ENCODE measurements at places on chromosomes 1 and 21.

GRCh38 chr1:61680500-61680899 is 44.4 kb downstream of the TM2D1 start:
- DNase-seq: no peak

GRCh38 chr1:162070094-162070748 is 730 bp downstream of the NOS1AP start:
- DNase-seq: peak; percentile 47

GRCh38 chr1:210571356-210572284 is 242.9 kb downstream of the HHAT start:
- DNase-seq: no peak

GRCh38 chr1:48228156-48228555 is 5.6 kb downstream of the SLC5A9 start:
- DNase-seq: no peak

DNA sequence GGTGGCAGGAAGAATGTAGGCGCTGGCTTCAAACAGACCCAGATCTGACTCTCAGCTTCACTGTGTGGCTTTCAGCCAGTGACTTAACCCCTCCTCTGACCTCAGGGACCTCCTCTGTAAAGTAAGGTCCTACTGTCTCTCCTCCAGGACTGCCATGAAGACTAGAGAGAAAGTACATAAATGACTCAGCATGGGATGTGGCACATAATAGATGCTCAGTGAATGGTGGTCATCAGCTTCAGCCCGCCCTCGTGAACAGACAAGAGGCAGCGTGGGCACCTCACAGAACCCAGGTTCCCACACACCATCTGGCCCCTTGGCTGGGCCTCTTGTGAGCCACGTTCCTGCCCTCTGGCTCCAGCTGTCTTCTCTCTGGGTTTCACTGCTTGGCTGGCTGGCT is 126.0 kb downstream of the SYF2 start:
- DNase-seq: no peak

DNA sequence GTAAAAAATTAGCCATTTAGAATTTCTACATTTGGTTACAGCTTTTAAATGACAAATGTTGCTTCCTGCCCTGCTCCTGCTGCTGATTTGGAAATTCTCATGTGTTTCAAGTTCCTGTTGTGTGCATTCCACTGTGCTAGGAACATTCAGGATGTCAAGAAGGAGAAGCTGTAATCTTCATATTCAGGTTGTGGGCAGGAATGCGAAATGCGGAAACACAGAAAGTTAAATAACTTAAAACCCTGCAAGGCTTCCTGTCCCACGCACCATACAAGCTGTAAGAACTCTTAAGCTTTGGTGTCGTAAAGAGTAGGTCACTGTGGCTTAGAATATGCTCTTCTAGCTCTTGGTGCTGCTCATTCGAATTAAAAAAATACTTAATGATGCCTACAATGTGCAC is 52.6 kb downstream of the S100B start:
- DNase-seq: no peak

- DNase-seq: no peak
These were observed 18.8 kb downstream of the RGS13 start for GRCh38 chr1:192654591-192655251.

GRCh38 chr1:206909161-206909882 is 12.1 kb downstream of the IL24 start:
- peak; percentile 76 for DNase-seq

DNA sequence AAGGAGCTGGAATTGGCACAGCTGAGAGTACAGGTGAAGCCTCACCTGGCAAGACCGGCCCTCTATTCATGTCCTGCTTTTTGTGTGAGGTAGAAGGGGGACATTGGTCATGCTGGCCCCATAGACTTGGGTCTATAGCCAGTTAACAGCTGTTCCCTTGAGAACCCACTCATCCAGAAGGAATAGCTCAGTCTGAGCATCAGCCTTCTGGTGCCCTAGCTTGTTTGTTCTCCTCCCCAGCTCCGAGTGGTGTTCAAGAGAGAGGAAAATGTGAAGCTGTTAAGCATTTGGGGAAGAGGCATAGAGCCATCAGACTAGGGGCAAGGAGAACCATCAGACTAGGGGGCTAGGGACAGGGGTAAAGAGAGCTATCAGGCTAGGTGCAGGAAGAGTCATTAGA is 290.9 kb downstream of the SIPA1L2 start:
- DNase-seq: no peak

DNA sequence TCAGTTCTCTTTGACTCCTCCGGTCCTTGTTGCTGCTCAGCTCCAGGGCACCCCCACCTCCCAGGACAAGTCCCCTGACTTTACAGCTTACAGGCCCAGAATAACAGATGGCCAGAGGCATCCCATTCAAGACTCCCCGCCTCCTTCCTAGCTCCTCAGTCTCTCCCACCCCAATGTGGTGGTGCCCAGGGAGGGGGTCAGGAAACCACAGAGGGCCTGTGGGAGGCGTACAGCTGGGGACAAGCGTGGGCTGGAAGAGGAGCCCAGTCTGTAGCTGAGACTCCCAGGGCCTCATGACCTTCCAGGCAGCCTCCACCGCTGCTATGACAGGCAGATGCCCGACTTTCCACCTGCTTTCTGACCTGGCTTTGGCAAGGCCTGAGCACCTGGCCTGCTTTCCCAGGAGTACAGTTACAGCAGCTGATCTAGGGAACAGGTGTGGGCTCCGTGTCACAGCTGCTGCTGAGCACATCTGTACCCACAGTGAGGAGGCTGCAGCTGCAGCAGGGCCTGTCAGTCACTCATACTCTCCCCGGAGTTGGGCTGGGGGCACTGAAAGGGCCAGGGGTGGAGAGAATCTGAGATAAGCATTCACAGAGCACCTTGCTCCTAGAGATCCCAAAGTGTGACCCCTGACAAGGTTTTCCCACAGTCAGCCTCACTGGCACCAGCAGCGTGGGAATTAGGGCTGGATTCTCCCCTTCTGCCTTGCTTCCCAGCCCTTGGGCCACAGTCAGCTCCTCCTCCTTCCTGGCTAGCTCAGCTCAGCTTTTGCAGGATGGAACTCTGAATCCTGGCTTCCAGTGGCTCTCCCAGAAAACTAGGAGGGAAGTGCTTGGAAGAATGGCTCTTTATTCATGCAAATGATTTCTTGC is 7.1 kb upstream of the NAV1 start:
- peak; percentile 92 for DNase-seq

- DNase-seq: no peak
These were observed 44.8 kb upstream of the ZNF326 start for GRCh38 chr1:89949991-89950624.

DNA sequence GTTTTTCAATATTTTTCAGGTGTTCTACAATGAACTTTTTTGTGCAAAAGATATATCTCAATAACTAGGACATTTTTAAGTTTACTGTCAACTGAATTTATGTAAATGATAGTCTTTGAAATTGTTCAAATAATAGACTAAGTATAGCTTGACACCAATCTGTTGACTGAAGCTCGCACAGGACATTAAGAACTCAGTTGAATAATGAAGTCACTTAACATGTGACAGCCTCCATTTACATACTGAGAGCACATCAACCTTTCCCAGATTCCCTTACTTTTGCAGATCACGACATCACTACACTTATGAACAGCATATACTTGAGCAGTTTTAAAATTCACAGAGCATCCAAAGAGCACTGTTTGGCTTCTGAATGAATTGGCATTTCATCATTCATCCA is 268.2 kb downstream of the LRRC7 start:
- DNase-seq: no peak

- no peak for DNase-seq
These were observed 40.7 kb upstream of the PDE4B start for GRCh38 chr1:65751961-65752360.

- no peak for DNase-seq
These were observed 136.1 kb downstream of the GPATCH2 start for GRCh38 chr1:217494767-217495166.

- no peak for DNase-seq
These were observed 242.5 kb upstream of the TMPRSS15 start for GRCh38 chr21:18646116-18646515.

DNA sequence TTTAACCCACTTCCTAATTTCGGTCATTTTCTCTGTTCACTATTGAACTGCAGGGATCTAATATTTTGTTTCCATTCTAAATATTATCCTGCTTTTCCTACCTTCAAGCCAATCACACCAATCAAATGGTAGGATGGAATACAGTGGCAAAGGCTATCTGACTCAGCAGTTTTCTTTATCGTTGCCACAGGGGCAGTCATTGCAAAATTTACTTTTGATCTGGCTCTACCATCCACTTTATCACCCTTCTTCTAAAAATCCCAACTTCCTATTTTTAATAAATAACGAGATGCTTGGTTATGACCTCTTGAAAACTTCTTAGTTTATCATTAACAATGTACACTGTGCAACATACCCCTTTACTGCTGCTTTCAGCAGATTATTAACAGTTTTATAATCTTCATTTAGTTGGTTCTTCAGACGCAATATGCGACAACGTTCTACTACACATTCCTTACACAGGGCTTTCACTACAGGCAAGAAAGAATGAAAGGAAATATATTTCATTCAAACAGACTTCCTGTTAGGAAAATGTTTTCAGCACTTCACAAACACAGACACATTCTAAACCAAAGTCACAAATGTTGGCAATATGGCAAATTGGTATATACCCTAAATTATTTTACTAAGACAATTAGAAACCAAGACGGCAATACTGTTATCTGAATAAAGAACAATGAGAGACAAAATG is 52.3 kb upstream of the RAP1GAP start:
- DNase-seq: no peak

GRCh38 chr21:26844258-26845065 is 747 bp downstream of the ADAMTS1 start:
- DNase-seq: no peak

GRCh38 chr1:3672971-3673361 is 20.6 kb downstream of the TP73 start:
- no peak for DNase-seq

DNA sequence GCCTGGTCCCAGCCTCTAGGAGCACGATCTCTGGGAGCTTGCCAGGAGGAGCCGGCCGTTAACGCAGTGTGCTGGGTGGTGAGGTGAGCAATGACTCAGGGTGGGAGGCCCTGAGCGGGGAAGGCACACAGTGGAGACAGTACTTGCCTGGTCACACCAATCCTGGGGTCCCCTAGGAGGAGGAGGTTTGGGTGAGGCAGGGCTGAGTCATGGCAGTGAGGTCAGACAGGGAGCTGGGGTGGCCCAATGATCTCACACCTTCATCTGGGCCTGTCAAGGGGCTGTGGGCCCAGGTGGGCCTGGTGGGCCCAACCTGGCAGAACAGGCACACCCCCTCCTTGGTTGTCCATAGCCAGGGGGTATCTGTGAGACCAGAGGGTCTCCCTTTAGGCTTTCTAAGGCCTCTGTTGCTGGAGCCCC is 8.6 kb upstream of the EDN2 start:
- no peak for DNase-seq

DNA sequence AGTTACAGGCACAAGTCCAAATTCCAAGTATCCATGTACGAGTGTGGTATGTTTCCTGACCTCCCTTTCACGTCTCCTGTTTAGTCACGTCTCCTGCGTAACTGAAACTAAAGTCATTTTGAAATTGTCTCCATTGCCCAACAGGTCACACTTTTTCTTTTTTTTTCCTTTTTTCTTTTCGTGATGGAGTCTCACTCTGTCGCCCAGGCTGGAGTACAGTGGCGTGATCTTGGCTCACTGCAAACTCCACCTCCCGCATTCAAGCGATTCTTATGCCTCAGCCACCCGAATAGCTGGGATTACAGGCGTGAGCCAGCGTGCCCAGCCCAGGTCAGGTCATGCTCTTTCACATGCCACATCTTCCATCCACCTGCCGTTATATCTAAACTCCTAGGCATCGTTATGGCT is 38.2 kb downstream of the L1TD1 start:
- no peak for DNase-seq

GRCh38 chr1:54081306-54082270 is 28.2 kb downstream of the TCEANC2 start:
- DNase-seq: peak; percentile 57

DNA sequence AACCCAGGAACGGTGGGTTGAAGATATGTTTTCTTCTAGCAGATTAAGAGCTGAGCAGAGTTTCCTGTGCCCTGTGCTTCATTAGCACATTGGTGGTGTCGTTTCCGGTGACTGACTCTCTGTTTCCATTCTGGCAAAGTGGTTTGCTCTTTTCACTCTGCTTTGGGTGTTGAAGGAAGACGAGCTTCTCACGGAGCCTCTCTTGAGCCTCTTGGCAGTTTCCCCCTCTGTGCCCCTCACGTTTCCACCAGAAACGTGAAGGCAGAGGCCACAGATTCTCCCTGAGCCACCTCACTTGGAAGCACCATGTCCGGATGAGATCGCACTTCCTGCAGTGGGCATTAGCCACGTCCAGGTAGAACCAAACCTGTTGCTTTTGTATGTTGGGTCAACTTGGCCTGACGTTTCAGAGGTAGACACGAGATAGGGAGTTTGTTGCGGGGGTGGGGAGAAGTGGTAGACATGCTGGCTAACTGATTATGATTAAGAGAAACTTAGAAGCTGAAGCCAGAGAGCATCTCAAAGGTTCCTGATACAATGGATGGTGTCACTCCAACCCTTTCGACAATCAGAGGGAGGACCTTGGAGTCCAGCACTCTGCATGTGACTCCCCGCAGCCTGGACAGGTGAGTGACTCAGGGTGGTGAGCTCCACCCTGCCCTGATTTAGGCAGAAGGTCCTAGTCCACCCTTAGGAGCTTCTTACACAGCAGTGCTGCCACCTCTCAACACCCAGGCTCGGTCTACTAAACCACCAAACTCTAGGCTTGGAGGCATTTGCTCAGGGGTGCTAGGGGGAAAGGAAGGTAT is at the start of gene LAX1:
Gene LAX1, plus strand, starts transcription at position 155 of the 809 bp plus-strand sequence. Its CDS starts 383 bp downstream, at position 538.
- no peak for DNase-seq

- no peak for DNase-seq
These were observed 298.5 kb downstream of the PCP4 start for GRCh38 chr21:40165773-40166070.

DNA sequence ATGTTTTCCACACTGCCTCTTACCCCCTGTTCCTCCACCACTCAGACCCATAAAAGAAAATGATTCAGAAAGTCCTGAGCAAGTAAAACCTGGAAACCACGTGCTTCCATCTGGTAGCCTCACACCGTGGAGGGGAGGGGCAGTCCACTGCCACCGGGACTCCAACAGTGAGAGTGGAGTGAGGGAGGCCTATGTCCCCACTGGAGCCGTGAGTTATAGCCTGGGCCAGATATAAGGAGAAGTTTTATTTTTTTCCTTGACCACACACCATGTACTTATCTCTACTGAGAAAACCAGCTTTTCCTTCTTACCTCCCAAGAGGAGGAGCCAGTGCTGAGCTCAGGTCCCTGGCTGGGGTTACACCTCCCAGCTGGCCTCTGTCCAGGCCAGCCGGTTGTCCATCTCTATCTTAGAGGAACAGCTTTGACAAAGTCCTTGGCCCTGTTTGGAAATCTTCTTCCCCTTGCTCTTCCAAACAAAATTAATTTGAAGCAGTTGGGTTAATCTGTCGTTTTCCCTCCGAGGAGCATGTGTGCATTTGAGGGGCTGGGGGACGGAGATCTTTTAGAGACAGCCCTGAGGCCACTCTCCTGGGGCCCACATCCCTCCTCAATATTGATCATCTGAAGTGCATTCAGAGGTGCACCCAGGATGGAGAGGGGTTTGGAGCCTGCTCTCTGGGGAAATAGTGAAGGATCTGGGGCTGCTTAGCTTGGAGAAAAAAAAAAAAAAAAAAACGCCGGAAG is 49.1 kb upstream of the SERBP1 start:
- no peak for DNase-seq

GRCh38 chr1:84693005-84693404 is 2.7 kb upstream of the SSX2IP start:
- DNase-seq: no peak

GRCh38 chr21:33402001-33402979 is 923 bp upstream of the IFNGR2 start:
- DNase-seq: peak; percentile 23

All from NCI-H510A treated with DMSO at 0.1 percent for 48 hours (cell line).